DMS 273 treated with DMSO at 0.1 percent for 48 hours (cell line): ENCODE measurements at places on chromosomes 13 and 19.

GRCh38 chr13:68895696-68896095 lies 1211.9 kb upstream of the ATXN8OS start:
- DNase-seq: no peak

- DNase-seq: no peak
These were observed 41.0 kb upstream of the PEPD start for GRCh38 chr19:33562636-33563035.

- DNase-seq: no peak
These were observed at the start of gene KLK13 for GRCh38 chr19:51064534-51065220. KLK13 (minus strand) TSS chr19:51065092; CDS start chr19:51065067, 25 bp downstream.

- DNase-seq: no peak
These were observed 3.3 kb upstream of the USP12 start for GRCh38 chr13:27174766-27175455.

DNA sequence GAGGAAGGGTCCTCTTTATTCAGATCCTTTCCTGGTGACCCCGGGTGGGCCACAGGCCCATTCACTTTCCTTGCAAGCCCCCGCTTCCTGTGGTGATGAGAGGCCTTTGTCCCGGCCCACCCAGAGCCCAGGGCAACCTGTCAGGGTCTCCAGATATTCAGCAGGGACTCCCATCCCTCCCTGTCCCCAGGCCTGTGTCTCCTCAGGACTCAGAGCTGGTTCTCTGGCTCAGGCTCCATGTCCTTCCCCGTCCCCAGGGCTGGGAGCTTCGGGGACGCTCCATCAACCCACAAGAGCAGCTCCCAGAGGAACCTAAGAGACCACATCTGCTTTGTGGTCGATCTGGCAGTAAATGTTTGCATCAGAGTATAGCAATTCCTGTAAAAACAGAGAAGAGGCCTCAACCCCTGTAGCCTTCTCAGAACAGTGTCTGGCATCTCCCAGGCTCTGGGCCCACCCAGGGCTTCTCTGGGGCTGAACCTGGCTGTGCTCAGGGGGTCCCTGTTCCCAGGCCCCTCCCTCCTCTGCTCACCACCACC lies 7.8 kb downstream of the CEACAM4 start:
- no peak for DNase-seq

- no peak for DNase-seq
These were observed 159.6 kb upstream of the ATXN8OS start for GRCh38 chr13:69948016-69948415.

DNA sequence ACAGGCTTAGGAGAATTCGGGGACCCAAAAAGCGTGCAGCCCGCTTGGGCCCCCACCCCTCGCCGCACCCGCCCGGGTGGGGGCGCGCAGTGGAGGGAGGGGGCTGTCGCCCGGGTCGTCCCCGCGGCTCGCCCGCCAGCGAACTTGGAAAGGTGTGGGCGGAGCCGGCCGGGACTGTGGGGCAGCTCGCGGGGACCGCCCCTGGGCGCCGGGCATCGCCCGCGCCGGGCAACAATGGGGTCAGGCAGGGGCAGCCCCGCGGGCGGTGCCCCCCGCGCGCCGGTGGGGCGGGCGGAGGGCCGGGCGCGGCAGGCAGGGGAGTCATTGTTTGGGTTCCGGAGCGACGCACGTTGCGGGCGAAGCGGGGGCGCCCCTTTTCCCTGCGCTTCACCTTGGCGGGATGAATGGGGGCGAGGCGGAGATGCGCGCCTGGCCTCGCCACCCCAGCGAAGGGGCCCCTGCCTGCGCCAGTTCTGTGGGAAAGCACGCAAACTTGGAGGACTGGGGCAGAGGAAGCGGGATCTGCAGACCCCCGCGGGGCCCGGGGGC lies 647 bp upstream of the KLF12 start:
- DNase-seq: no peak

- no peak for DNase-seq
These were observed 35.0 kb downstream of the ZNF536 start for GRCh38 chr19:30407068-30407709.

DNA sequence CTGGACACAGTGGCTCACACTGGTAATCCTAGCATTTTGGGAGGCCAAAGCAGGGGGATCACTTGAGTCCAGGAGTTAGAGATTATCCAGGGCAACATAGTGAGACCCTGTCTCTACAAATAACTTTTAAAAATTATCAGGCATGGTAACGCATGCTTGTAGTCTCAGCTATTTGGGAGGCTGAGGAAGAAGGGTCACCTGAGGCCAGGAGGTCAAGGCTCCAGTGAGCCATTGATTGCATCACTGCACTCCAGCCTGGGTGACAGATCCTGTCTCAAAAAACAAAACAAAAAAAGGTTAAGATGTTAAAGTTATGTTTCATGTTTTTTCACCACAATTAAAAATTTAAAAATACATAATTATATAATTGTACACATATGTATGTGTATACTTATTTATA lies 19.2 kb upstream of the DIAPH3 start:
- no peak for DNase-seq

DNA sequence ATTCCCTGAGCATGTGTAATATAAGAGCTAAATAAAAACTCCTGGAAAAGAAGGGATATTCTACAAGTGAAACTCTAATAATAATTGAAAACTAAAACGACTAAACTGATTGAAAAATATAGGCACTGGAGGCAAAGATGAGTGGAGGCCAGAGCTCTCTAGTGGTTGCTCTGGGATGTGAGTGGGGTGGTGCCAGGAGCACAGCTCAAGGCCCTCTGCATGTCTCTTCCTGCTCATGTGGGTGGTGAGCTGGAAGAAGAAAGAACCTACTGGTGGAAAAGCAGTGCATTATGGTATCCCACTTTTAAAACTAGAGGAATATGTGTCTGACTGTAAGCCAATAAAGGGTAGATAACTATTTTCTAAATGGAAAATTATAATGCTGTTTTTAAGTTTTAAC lies 15.8 kb upstream of the ARHGEF7 start:
- no peak for DNase-seq

DNA sequence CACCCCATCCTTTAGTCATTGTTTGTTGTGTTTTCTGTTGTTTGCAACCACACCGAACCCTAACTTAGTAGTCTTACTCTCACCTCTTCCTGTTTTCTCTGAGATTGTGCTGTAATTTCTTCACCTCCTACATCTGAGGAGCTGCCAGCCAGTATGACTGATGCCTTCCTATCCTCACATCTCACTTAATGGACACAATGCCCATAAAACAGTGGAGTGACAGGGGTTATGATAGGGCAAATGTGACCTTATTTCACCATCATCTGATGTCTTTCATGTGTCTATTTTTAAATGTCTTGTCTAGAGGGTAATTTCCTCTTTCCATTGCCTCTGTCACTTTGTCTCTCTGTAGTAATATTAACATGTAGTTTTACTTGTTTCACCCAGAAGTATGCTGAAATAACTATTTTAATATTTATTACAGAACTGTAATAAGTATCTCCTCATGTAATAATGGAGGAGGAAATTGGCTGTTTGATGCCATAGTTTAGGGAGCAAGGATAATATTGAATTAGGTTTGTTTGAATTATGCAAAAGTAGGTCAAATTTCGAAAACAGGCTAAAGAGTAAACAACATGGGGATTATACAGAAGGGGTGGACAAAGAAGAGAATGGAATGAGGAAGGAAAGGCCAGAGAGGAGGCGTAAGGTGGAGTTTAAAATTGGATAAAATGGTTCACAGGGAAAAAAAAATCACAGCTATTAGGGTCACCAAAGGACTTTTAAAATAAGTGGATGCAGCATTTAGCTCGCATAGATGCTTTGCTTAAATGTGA lies 103.5 kb upstream of the SPRY2 start:
- DNase-seq: no peak

GRCh38 chr19:46068345-46069258 lies 27.8 kb upstream of the IGFL4 start:
- no peak for DNase-seq

- DNase-seq: no peak
These were observed 209.5 kb upstream of the SLC10A2 start for GRCh38 chr13:103275722-103276121.

- DNase-seq: no peak
These were observed 394.1 kb upstream of the SLITRK6 start for GRCh38 chr13:86193281-86193680.

- no peak for DNase-seq
These were observed 185.0 kb downstream of the TUBA3C start for GRCh38 chr13:18996627-18997051.

DNA sequence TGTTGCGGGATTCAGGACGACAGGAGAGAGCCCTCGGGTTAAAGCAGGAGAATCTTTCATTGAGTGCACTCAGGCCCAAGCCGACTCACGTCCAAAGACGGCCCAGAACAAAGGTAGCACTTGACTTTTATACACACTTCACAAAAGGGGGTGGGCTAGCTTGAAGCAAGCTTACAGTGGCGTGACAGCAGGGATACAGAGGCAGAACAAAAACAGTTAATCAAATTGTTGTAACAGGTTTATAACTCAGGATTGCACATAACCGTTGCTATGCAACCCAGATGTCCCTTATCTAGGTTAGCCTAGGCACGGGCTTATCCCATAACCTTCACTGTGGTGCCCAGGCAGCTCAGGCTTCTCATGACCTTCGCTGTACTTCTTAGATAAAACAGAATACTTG lies 2.0 kb downstream of the MED25 start:
- peak; percentile 15 for DNase-seq

- DNase-seq: no peak
These were observed 80.8 kb downstream of the KL start for GRCh38 chr13:33096886-33097605.
